Small intestine (tissue), 16 donors: ENCODE measurements at places on chromosomes 3 and 15.

- no peak for DNase-seq
Observed at GRCh38 chr15:42507514-42507913, 12.1 kb downstream of the SNAP23 start.

DNA sequence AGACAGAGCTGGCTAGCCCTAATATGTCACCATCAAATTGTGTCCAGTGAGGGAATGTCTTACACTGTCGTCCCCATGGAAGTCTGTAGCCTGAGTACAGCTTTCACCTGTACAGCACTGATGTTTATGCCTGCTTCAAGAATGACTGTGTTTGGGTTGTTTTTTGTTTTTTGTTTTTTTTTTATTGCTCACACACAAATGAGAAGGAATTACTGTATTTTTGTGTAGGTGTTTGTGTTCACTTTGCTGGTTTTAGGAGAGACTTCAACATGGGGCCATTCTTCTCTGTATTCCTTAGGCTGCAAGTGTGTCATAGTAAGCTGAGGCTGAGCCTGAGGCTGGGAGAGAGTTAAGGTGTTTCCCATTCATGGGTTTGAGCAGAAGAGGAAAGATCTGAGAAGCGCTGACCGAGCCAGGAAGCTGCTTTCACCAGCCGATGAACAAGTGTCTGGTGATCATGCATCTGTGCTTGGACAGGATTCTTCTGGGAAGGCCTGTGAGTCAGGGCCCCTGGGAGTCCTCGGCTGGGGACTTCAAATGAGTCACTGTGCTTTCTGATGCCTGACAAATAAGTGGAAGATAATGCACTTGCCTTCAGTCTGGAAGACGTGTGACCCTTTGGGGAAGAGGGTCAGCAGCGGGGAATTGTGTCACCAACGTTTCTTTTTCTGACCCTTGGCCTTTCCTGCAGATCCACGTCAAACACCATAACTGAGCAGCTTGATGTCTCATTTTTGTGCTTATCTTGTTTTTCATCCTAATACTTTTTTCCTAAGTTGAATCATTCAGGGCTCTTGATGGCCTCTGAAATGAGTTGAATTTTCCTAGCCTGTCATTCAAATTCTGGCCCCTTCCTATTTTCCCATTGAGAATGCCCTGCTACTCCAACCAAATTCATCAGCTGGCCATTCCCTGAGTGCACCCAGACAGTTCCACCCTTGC, 36.7 kb upstream of the ZBTB38 start:
- DNase-seq: peak; percentile 61

DNA sequence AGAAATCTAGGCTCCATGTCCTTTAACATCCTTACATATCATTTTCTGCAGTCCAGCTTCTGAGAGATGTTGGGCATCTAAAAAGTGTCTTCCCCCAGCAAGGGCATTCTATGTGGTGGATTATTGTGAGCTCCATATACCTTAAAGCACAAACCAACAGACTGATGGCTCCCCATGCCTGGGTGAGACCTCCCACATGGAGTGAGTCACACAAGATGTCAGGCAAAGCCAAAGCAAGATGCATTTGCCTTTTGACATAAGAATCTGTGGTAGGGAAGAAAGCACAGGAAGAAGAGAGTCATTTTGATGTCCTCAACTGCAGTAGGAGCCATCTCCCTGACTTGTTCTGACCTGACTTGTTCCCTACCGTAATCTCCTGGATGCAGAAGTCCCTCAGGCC, 238.7 kb upstream of the EIF1B start:
- DNase-seq: no peak

DNA sequence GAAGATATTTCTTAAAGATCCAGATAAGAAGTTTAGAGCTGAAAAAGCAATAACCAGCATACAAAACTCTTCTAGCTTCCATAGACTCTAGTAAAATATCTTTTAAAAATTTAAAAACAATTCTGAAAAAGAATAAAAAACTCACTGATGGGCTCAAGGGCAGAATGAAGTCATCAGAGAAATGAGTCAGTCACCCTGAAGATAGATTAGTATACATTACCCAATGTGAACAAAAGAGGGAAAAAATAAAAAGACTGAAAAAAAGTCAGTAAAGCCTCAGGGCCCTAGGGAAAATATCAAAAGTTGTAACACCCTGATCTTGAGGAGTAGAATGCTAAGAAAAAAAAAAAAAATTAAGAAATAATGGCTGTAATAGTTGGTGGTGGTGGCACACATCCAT, 11.4 kb downstream of the DET1 start:
- no peak for DNase-seq

- no peak for DNase-seq
Observed at GRCh38 chr3:151268267-151269235, 9.8 kb downstream of the P2RY14 start.

- DNase-seq: peak; percentile 69
Observed at GRCh38 chr3:43028678-43029490, 49.8 kb downstream of the GASK1A start.

DNA sequence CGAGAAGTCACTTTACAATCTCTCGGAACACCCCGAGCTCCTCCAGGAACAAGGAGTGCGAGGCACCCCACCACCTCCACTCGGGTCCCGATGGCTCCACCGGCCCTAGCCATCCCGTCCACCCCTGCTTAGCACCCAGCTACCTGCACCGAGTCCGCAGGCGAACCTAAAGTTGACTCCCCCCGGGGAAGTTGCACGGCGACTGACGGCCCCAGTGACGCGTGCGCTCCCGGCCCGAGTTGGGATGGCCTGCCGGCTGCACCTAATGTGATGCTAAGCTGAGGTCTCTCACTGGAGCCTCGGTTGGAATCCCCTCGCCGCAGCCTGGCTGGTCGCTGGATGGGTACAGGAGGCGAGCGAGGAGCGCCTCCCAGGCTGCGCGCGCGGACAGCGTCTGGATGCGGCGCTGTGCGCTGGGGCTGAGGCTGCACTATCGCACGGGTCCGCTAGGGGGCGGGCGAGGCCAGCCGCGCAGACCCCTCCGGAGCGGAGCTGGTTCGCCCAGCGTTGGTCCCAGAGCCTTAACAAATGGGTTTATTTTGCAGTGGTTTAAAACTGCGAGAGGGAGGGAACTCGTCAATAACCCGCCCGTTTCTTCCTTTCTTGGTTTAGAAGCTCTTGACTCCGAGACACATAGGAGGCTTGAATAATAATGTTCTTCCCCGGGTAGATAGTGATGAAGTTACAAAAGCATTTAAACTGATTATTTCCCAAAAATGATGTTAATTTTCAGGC, at the start of gene OXTR:
OXTR (minus strand) TSS at position 526 of the 735 bp plus-strand sequence. CDS start 1,426 bp downstream, outside the sequence.
- DNase-seq: peak; percentile 85

DNA sequence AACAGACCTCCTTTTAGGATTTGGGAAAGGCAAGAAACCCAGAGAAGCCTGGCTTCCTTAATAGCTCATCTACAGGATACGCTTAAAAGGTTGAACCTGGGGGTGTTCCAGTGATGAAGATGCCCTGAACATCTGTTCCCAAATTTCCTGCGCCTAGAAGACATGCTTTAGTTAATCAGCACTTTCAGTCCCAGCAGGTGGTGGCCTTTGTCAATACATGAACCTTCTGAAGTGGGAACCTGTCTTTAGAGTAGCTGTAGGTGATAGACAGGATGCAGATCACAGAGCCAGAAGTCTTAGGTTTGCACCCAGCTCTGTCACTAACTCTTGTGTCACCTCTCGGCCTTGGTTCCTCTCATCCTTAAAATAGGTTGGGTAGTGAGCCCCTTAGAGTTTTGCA, 149.7 kb upstream of the SYNPR start:
- no peak for DNase-seq

GRCh38 chr3:61876797-61877196, 315.4 kb downstream of the PTPRG start:
- no peak for DNase-seq

- DNase-seq: no peak
Observed at GRCh38 chr3:168427835-168428475, 332.2 kb upstream of the GOLIM4 start.

DNA sequence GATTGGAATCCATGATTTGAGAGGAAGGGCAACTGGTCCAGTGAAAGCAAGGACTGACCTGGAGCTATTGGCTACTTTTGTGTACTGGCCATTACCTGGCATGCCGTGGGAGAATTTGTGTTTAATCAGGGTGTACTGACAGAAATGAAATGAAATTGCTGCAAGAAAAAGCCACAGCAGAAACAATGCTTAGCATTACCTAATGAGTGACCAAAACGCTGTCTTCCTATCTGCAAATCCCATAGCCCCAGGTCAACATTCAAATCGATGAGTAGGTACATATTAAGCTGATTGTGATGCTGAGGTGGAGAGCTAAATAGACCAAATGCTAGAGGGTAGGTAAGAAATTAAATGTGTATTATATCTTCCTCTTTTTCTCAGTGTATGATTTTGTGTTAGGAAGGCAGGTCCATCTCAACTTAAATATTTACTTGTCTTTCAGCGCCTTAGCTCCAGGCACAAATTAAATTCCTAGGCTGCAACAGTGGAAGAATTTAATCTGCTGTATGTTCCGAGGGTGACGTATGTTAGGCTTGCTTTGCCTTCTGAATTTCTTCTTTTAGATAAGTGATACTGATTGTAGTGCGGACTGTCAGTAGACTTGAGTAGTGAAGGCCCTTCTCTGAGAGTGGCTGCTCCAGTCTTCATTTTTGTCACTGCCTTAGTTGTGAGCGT, 331.1 kb downstream of the SV2B start:
- DNase-seq: no peak

- DNase-seq: peak; percentile 2
Observed at GRCh38 chr3:73177827-73178226, 116.4 kb downstream of the EBLN2 start.

DNA sequence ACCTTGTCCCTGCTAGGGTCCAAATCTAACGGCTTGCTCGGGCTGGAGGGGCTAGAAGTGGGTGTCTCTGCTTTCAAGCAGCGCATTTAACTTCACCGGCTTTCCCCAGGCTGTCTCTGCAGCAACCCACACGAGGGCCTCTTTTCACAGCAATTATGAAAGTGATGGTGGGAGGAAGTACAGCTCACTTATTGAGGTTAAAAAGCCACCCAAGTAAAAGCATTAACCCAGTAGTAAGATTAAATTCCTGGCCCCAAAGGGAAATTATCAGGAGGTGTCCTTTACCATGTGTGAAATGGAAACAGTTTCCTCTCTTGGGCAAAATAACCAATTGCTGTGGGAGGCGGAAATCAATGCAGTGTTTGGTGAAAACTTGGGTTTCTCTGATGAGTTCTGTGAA, 41.1 kb downstream of the NGRN start:
- no peak for DNase-seq

- DNase-seq: peak; percentile 54
Observed at GRCh38 chr3:72155391-72156064, 370.6 kb upstream of the PROK2 start.

- DNase-seq: no peak
Observed at GRCh38 chr3:69567023-69567709, 172.1 kb upstream of the MITF start.
